ENCODE measurements at places on chromosomes 2 and 18.
A peak's percentile ranks its signal among the peaks of the same experiment; 100 is the strongest.

- DNase-seq, result peak; percentile 20
These were observed 342.9 kb downstream of the PARD3B start for GRCh38 chr2:204888222-204888621.

GRCh38 chr2:39730685-39731302 lies 48.3 kb downstream of the THUMPD2 start:
- DNase-seq, result no peak

DNA sequence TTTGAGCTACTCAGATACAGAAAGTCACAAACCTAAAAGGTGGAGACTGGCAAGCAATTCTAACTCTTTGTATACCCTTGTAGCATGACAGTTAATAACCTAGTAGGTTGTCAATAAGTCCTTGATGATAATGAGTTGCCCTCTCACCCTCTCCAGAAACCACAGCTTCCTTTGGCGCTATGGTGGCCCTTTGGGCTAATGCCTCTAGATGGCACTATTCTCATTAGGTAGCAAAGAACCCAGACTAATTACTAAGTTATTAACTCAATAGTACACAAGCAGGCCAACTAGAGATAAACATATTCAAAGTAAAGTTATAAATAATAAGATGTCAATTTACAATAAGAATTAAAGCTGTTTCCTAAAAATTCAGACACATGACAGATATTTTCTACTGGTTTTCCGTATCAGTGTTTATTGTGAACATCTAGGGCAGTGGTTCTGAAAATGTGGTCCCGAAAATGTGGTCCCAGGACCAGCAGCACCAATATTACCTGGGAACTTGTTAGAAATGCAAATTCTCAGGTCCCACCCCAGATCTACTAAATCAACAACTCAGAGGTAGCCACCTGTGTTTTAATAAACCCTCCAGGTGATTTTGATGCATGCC lies 41.1 kb downstream of the LDAH start:
- DNase-seq, result peak; percentile 5

DNA sequence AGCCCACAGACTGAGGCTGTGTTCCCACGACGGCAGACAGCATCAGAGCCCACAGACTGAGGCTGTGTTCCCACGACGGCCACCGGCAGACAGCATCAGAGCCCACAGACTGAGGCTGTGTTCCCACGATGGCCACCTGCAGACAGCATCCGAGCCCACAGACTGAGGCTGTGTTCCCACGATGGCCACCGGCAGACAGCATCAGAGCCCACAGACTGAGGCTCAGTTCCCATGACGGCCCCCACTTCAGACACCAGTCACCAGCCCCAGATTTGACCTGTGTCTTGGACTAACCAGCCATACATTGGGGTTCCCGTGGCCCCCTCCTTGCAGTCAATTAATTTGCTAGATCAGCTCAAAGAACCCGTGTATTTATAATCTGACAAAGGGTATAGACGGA lies 57.8 kb upstream of the SNTG2 start:
- no peak for DNase-seq

GRCh38 chr2:233354500-233354924 lies 218 bp downstream of the DGKD start:
- DNase-seq, result no peak

Measured in fibroblast of skin of abdomen (primary cell).